ENCODE measurements at places on chromosomes 5 and 9. TPM values are rescaled to one million over a fixed set of nuclear protein-coding genes. Genes with fewer than 3 reads are reported as not detected.

GRCh38 chr9:76049341-76049740 lies 158.9 kb downstream of the PCSK5 start:
- no peaks in the 10 kb centered on the region for H3K27me3 ChIP-seq
- H3K4me1 ChIP-seq, result no peaks in the 10 kb centered on the region
- H3K4me3 ChIP-seq, result no peak overlapping the region
- H3K27ac ChIP-seq, result no peak overlapping the region
- no peak for DNase-seq
- no peaks in the 10 kb centered on the region for H3K36me3 ChIP-seq

DNA sequence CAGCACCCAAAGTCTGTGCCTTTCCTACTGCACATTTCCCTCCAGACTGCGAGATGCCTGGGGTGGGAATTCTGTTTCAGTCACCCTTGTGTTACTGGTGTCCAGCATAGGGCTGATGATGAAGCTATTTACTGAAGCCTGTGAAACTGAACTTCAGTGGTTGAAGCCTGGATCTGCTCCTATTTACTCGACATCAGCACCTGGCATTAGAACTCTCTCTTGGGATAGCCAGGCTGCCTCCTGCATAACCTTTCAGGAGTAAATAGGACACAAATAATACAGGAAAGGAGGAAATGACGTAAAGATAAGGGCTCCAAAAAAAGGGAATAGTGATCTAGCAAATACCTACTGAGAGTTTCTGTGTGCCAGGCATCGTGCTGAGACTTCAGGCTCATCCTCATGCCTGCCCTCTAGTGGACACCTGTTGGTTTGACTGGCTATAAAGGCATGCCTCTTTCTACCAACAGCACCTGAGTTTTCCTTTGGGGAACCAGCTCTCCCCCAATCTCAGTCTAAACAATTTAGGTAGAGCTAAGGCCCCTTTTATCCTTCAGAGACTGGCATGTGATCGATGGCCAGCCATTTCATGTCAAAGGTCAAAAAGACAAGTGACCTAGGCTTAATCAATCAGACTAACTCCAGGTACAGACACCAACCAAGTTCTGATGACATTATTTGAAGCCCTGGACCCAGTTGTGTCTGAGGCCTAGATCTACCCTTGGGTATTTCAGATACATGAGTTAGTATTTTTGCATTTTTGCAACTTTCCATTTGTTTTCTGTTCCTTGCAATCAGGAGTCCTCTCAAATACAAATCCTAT lies 192.1 kb upstream of the TRIM32 start:
- H3K4me3 ChIP-seq, result no peak overlapping the region
- no peak for DNase-seq
- no peaks in the 10 kb centered on the region for H3K27me3 ChIP-seq
- H3K27ac ChIP-seq, result no peak overlapping the region

DNA sequence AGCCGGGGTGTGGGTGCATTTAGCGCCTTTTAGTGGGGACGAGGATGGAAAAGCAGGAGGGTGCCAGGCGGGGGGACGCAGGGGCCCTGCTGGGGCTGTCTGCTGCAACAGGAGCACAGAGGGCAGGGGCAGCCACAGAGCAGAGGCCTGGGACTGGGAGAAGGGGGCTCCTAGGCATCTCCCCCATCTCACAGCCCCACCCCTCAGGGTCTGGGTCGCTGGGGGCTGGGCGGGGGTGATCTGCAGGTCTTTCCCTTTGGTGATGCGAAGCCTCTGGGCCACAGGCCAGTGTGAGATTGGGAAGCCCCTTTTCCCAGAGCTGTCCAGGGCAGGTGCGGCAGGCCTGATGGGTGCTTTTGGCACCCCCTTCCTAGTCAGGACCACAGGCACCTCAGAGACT lies 4.8 kb downstream of the TOR2A start:
- H3K4me3 ChIP-seq, result no peak overlapping the region
- peaks cover 7% of the 10 kb centered on the region for H3K4me1 ChIP-seq
- DNase-seq, result no peak
- no peak overlapping the region for H3K27ac ChIP-seq

GRCh38 chr5:148209151-148209770 lies 6.4 kb downstream of the SPINK6 start:
- no peak overlapping the region for H3K4me3 ChIP-seq
- no peak for DNase-seq
- H3K36me3 ChIP-seq, result no peaks in the 10 kb centered on the region
- peaks cover 37% of the 10 kb centered on the region for H3K4me1 ChIP-seq

IL13 gene
- not detected for total RNA-seq

POC5 gene
- 8.3 TPM for total RNA-seq

ANKRD34B gene
- not detected for total RNA-seq

All from esophagus muscularis mucosa (tissue), 4 donors.